ENCODE measurements at places on chromosomes 3 and 15. TPM values are rescaled to one million over a fixed set of nuclear protein-coding genes. Genes with fewer than 3 reads are reported as not detected.
A peak's percentile ranks its signal among the peaks of the same experiment; 100 is the strongest.

The KBTBD8 gene
- total RNA-seq, result 4.1 TPM

The GOLGA6B gene
- total RNA-seq, result 0.61 TPM

The RARB gene
- 29.8 TPM for total RNA-seq

The RPP14 gene
- total RNA-seq, result 17.2 TPM

The KNG1 gene
- not detected for total RNA-seq

The ZMYND10 gene
- total RNA-seq, result 0.44 TPM

The THAP10 gene
- total RNA-seq, result 13.7 TPM

GRCh38 chr3:88013592-88013991 is 45.2 kb downstream of the CGGBP1 start:
- H3K27ac ChIP-seq, result no peak overlapping the region
- no peak overlapping the region for H3K4me3 ChIP-seq
- H3K27me3 ChIP-seq, result no peaks in the 10 kb centered on the region
- H3K4me1 ChIP-seq, result no peaks in the 10 kb centered on the region
- no peak for DNase-seq

DNA sequence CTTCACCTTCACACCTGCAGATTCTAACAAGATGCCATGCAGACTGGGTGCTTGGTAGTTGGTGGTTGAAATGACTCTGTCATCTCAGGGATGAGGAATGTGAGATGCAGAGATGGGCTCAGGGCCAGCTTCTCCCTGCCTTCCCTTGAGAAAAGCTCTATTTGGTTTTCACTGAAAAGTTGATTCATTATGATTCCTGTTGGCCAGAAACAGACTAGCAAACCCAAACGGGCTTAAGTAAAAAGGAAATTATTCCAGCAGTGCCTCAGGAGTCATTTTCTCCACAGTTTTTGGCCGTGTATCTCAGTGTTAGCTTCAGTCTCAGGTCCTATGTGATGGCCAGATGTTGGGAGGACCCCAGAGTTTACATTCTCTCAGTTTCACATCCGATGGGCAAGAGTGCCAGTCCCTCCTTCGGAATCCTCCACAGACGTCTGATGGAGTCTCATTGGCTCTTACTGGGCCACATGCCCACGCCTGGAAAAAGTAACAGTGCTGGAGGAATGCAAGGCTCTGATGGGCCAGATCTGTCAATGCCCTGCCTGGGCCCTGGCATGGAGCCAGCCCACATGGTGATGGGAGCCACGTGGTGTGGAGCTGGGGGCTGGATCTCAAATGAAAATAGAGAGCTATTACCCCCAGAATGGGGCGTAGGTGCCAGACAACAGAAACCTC is 22.3 kb upstream of the SACM1L start:
- peaks cover 11% of the 10 kb centered on the region for H3K4me1 ChIP-seq
- H3K4me3 ChIP-seq, result no peak overlapping the region
- no peaks in the 10 kb centered on the region for H3K27me3 ChIP-seq
- no peak for DNase-seq
- H3K27ac ChIP-seq, result no peak overlapping the region

DNA sequence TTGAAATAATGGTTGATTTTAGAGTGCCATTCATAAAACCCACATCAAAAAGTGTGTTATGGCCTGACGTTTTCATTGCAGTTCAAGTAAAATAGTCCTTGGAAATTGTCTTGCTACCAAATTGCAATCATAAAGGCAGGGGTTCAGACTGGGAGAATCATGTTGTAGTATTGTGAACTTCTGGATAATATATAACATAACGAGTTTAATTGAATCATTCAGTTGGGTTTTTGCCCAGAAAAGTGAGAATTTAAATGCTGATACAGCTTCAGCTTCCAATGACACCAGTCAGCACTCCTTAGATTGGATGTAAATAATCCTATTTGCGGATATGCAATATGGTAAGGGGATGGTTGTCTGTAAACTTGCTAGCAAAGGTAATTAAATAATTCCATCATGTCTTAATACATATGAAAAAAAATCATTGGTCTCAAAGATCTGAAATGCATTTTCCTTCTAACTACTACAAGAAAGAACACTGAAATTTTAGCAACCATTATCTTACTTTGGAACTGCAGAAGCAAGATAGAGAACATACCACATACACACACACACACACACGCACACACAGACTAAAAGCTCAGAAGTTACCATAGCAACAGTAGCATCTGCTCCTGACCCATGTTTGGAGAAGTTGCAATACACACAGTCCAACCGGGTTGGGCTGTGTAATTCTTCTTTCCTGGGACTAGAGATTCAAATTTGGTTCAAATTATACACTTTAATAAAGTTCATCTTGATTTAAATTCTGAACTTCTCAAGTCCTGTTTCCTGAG is 686.2 kb upstream of the NR2F2 start:
- no peaks in the 10 kb centered on the region for H3K27me3 ChIP-seq
- no peak overlapping the region for H3K4me3 ChIP-seq

DNA sequence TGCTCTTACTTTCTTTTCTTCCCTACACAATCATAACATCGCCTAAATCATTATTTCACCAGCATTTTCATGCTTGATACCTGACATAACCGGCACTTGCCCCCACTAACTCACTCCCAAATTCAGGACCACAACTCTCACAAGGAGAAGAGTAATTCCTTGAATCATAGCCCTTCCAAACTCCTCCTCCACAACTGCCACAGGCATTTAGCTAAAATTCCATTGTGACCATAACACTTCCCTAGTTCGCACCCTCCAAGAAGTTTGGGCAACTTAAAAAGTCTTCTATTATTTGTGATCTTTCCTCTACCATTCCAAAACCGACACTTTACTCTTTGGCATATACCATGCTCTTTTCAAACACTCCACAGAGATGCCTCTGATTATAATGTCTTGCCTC is 59.4 kb upstream of the XRN1 start:
- DNase-seq, result no peak
- H3K4me3 ChIP-seq, result no peak overlapping the region
- no peak overlapping the region for H3K27ac ChIP-seq
- no peaks in the 10 kb centered on the region for H3K36me3 ChIP-seq
- H3K4me1 ChIP-seq, result no peaks in the 10 kb centered on the region

DNA sequence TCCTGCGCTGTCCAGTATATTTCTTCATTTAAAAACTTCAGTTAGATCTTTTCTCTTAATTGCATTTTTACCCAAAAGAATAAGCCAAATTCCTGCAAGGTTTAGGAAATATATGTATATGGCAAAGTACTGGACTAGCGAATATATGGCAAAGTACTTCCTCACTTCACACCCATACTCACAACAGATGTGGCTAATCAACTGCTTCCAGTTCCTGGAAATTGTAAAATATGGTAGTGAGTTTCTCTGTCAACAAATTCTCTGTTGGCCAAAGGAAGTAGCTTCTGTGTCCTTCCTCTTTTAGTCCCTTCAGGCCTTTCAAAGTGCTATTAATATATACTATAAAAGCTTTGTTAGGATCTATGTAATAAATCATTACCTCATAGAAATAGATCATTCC is 22.0 kb downstream of the GPR15 start:
- no peaks in the 10 kb centered on the region for H3K4me1 ChIP-seq
- H3K4me3 ChIP-seq, result no peak overlapping the region
- no peaks in the 10 kb centered on the region for H3K36me3 ChIP-seq

- H3K4me3 ChIP-seq, result no peak overlapping the region
- H3K27me3 ChIP-seq, result peaks cover 10% of the 10 kb centered on the region
- H3K4me1 ChIP-seq, result no peaks in the 10 kb centered on the region
- H3K27ac ChIP-seq, result no peak overlapping the region
- H3K36me3 ChIP-seq, result no peaks in the 10 kb centered on the region
Observed at GRCh38 chr15:50075319-50075718, 43.7 kb downstream of the ATP8B4 start.

GRCh38 chr3:98784042-98784441 is 20.9 kb downstream of the ST3GAL6 start:
- no peak overlapping the region for H3K27ac ChIP-seq
- no peaks in the 10 kb centered on the region for H3K36me3 ChIP-seq
- no peaks in the 10 kb centered on the region for H3K27me3 ChIP-seq
- peaks cover 34% of the 10 kb centered on the region for H3K4me1 ChIP-seq
- no peak overlapping the region for H3K4me3 ChIP-seq

DNA sequence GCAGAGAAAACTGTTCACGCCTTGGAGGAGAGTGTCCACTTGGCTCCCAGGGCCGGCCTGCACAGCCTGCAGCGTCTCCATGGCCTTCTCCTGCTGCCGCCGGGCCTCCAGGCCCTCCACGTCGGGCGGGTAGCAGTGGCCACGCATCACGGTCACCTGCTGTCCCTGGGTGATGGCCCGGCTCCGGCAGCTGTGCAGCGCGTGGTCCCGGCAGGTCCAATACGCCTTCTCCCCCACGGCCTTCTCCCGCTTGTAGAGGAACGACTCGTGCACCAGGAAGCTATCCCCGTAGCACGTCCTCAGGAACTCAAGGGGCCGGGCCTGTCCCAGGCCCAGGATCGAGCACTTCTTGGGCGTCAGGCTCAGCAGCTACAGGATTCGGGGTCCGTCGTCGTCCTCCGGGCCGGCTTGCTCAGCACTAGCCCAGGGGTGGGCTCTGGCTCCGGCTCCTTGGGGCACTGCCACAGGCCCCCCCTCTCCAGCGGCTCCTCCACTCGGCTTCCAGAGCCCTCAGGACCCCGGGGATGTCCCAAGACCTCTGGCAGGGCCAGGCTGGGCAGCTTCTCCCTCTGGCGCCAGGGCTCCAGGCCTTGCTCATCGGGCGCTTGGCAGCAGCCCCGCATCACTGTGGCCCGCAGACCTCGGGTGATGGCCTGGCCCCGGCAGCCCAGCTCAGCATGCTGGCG is 83.6 kb upstream of the FXR1 start:
- H3K4me1 ChIP-seq, result no peaks in the 10 kb centered on the region
- DNase-seq, result no peak
- no peaks in the 10 kb centered on the region for H3K36me3 ChIP-seq
- no peaks in the 10 kb centered on the region for H3K27me3 ChIP-seq
- H3K27ac ChIP-seq, result no peak overlapping the region

DNA sequence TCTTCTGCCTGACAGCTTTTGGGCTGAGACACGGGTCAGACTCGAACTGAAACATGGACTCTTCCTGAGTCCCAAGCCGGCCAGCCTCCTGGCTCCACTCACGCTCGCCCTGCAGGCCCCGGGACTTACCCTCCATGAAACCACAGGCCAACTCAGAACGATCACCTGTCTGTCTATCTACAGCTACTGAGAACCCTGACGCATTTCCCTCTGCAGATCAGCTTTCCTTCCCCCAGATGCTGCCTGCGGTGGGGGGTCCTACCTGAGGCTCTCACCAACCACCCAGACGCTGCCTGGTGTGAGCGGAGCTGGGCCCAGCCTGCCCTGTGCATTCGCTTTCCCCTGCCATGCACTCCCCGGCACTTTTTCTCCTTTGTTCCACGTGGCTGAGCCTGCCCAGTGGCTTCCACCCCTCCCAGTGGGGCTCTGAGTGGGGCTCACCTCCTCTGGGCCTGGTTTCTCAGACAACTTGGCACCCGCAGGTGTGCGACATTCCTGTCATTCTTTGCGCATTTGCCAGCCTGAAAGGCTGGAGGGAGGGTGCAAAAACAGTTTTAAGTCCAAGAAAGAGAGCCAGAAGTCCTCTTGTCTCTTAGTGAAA is 60.2 kb downstream of the PLXNA1 start:
- peak; percentile 85 for DNase-seq
- H3K4me1 ChIP-seq, result peaks cover 18% of the 10 kb centered on the region
- no peaks in the 10 kb centered on the region for H3K27me3 ChIP-seq
- H3K36me3 ChIP-seq, result peaks cover 10% of the 10 kb centered on the region
- H3K4me3 ChIP-seq, result peak overlapping the region; percentile 48

DNA sequence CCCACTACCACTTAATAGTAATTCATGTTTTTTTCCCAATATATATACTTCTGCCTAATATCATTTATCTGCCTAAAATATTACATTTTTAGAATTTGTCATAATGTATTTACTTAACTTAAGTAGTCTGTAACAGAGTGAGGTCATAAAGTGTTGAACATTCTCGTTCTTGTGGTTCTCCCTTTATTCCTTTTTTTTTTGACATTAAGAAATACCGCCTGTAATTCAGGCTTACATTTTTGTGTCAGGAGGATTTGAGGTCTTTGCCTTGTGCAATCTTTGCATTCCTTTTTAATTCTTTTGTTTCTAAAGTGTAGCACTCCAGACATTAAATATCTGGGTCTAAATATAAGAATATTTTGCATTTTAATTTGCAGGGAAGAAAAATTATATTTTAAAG is 315.4 kb downstream of the PTPRG start:
- H3K36me3 ChIP-seq, result no peaks in the 10 kb centered on the region
- no peak overlapping the region for H3K4me3 ChIP-seq
- H3K27me3 ChIP-seq, result no peaks in the 10 kb centered on the region
- DNase-seq, result no peak

GRCh38 chr3:27138562-27138961 is 230.6 kb downstream of the NEK10 start:
- peaks cover 8% of the 10 kb centered on the region for H3K4me1 ChIP-seq
- no peak overlapping the region for H3K27ac ChIP-seq
- no peaks in the 10 kb centered on the region for H3K27me3 ChIP-seq
- no peak overlapping the region for H3K4me3 ChIP-seq
- no peak for DNase-seq

DNA sequence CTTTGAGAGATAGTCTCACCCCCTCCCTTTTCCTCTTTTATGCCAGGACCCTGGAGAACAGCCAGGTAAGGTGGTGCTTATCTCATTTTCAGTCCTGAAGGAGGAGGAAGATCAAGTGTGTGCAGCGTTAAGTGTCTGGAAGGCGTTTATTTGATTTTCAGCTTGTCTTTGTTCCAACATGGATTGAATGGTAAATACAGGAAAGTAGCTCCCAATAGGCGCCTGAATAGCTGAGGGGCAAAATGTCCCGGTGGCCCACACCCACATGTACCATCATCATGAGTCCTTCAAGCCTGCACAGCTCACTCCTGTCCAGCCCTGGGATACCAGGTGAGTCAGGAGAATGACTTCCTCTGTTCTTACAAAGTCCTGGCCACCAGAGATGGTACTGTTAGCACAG is 73.5 kb downstream of the CEMIP start:
- DNase-seq, result no peak
- peaks cover 67% of the 10 kb centered on the region for H3K4me1 ChIP-seq
- no peak overlapping the region for H3K4me3 ChIP-seq
- H3K36me3 ChIP-seq, result peaks cover 9% of the 10 kb centered on the region
- no peak overlapping the region for H3K27ac ChIP-seq

DNA sequence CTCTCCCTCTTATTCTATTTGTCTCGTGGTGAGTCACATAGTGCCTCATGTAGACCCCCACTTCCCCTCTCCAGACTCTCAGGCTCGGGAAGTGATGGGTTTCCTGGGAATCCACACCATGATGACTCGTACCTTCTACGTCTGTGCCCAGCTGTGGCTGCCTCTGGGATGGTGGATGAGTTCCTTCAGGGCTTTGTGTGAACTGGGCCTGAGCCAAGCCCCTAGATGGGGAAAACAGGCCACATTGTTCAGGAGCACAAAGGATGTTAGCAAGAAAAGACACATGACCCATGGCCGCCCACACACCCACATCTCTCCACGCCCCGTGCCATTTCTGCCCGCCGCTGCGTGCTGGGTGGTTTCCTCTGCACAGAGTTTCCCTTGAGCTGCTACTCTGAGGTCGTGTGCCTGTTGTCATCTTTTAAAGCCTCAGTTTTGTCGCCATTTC is 10.5 kb downstream of the ISG20 start:
- H3K27ac ChIP-seq, result peak overlapping the region; percentile 82
- DNase-seq, result peak; percentile 66
- peaks cover 30% of the 10 kb centered on the region for H3K4me1 ChIP-seq
- peak overlapping the region; percentile 23 for H3K4me3 ChIP-seq
